ENCODE measurements at places on chromosomes 2 and 18.

- no peak for DNase-seq
These were observed 110.6 kb upstream of the RIOK3 start for GRCh38 chr18:23342506-23342905.

DNA sequence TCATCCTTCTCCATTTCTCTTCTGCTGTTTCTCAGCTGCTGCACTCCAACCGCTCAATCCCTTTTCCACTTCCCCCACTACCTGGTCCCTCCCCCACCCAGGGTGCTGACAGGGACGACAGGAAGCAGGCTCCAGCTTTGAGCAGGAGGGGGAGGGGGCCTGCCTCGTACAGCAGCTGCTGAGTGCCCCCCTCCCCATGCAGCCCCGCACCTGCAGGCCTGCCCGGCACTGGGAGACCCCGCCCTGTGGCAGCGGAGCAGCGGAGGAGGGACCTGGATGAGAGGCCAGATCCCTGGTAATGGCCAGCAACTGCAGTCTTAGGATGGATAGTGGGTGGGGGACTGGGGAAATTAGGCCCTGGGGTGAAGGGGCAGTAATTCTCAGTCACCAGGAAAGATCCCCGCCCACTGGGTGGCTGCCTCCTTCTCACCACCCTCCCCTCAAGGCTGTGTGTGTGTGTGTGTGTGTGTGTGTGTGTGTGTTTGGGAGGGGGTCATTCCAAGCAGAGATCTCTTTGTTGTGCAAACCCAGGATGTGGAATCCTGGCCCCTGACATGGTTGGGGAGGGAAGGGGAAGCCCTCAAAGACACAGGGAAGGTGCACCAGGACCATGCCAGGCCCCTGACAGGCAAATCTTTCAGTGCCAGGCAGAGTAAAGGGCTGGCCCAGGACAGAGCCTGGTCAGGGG lies 6.8 kb upstream of the CRYBA2 start:
- peak; percentile 96 for DNase-seq

DNA sequence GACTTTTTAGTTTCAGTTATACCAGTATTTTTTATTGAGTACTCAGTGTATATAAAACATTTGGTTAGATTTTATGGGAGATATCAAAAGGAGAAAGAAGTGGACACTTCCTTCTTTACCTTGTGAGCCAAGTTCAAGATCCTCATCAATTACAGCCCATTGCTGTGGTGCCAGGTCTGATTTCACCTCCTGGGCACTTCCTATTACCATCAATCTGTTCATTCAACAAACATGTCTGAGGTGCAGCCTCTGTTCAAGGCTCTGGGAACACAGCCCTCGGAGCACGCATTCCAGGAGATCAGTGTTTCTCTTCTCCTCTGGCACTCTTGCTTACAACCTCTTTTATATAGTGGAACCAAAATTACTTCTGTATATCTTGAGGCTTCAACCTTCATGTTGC lies 171.4 kb upstream of the ALPP start:
- no peak for DNase-seq

GRCh38 chr2:173087214-173087581 lies 11.6 kb downstream of the MAP3K20 start:
- DNase-seq, result no peak

- DNase-seq, result no peak
These were observed 7.9 kb upstream of the PDCL3 start for GRCh38 chr2:100554798-100555407.

GRCh38 chr18:62152844-62153243 lies 34.0 kb downstream of the PIGN start:
- no peak for DNase-seq

DNA sequence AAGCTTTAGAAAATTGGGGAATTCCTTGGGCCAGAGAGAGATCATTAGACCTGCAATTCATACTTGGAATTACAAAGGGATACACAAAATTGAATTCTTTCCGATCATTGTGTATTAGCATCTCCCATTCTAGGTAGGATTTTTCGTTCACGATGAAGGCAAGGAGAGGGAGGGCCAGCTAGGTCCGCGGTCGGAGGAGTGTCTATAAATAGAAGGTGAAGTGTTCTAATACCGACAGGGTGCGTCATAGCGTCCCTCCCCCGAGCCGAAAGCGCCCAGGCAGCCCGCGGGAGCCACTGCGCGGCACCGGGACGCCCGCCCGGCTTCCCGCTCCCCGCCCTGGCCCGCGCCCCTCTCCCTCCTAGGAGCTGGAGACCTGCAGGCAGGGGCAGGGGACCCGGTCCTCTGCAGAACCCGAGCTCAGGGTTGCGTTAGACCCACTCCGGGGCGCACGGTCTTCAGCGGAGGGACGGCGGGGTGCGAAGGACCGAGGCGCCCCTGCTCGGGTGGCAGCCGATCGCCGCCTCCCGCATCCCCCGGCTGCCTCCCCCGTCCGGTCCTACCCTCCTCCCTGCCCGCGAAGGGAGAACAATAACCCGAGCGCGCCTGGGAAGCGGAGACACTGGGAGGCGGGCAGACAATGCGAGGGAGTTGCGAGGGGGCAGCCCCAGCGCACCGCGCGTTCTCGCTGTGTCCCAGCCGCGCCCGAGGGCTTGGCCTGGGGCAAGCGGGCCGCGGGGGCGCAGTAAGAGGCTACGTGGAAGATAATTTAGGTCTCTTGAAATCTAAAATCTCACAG lies 114.2 kb upstream of the SERTAD2 start:
- peak; percentile 89 for DNase-seq

DNA sequence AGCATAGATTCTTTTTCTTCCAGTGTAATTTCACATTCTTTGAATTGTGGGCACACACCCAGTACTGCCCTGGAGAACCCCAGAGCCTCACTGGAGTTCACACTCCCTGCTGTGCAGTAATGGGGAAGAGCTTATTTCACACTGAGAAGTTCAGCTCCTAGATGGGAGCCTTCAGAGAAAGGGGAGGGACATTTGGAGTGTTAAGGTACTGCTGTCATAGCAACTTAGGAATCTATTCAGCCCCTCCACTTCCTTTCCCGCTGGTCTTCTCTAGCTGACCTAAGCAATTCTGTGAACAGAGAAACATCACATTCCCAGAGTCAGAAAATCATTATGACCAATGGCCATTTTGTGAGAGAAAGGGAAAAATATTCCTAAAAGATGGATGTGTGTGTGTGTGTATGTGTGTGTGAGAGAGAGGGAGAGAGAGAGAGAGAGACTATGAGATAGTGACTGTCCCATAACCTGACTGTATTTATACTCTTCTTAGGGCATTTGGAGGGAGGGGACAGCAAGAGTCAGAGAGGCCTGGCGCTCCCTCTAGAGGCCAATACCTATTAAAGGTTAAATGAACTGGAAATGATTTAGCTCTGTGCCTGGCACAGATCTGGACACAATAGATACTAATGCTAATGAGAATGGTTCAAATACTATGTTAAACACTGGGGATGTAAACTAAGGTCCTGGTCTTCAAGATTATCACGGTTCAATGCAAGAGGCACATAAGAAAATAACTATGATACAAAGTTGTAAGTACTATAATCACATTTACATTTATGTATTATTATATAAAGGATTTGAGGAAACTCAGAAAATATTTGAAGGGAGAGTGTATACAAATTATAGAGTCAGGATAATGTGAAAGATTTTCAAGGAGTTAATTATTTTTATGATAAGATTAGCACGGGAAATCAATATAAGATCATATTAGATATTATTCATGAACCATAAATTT lies 41.5 kb upstream of the RPE start:
- DNase-seq, result peak; percentile 89

DNA sequence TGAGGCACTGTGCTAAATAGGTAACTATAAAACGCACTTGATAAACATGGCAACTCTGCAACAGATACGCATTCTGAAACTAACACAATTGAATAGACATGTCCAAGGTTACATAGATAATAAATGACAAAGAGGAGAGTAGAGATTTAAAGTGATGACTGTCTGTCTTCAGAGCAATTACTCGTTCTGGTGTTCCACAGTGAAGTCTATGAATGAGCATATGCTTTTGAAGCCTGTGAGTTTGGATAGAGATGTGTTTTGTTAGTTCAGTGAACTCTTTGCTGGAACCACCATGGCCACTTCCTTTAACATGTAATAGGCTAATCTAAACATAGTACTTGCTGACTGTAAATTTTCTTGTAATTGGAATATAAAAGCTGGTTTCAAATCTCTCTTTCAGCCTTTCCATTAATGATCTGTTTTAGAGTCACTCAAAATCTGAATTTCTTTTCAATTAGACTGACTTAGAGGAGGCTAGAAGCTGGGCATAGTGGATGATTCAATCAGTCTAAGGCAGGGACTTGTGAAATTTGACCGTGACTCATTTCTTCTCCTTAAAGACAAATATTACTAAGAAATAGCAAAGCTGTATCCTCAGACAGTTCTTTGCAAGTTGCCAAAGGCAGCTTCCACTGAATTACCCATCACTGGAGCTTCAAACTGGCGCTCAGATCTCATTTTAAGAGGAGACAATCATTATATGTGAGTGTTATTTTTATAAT lies 1130.1 kb upstream of the CELF4 start:
- DNase-seq, result no peak

GRCh38 chr2:11422901-11423435 lies 43.0 kb downstream of the E2F6 start:
- DNase-seq, result no peak

GRCh38 chr2:163157411-163157810 lies 318.8 kb upstream of the KCNH7 start:
- no peak for DNase-seq

DNA sequence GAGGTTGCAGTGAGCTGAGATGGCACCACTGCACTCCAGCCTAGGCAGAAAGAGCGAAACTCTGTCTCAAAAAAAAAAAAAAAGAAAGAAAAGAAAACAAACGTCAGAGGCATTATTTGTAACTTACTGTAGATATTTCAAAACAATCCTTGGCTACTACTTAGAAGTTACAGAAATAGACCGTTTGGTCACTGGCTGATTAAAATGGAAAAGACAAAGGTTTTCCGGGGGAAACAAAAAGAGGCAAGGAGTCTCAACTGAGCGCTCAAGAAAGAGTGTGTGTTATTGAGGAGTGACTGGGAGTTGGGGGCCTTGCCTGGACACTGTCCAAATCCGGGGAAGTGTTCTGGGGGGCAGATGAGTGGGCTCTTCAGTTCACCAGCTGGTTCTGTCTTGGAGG lies 47.6 kb downstream of the TEX44 start:
- DNase-seq, result no peak

- no peak for DNase-seq
These were observed 201.5 kb downstream of the RNF144A start for GRCh38 chr2:7118606-7119131.

DNA sequence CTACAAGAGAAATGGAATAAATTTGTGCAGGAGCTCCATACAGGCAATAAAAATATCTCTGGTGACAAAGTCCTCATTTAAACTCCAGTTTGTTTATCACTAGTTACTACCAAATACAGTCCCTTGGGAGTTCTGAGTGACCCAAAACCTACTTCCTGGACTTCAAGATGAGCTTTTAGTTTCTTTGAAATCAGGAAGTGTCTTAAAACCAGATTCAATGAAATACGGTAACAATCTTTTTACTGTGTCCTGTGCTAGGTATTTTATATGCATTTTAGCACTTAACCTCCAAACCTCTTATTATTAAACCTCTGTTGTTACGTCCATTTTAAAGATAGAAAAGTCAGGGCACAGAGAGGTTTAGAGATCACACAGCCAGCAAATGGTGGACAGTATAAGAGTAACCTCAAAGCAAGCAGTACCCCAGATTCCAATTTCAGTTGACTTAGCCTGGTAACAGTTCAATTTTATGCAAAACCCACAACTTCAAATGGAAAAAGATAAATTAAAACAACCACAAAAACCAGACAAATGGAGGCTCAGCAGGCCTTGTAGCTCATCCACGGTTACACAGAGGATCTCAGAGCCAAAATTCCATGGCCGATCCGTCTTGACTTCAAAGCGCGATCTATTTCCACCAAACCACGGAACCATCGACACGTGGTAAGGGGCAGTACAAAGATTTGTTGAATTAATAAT lies 1.3 kb upstream of the KCMF1 start:
- DNase-seq, result peak; percentile 71

DNA sequence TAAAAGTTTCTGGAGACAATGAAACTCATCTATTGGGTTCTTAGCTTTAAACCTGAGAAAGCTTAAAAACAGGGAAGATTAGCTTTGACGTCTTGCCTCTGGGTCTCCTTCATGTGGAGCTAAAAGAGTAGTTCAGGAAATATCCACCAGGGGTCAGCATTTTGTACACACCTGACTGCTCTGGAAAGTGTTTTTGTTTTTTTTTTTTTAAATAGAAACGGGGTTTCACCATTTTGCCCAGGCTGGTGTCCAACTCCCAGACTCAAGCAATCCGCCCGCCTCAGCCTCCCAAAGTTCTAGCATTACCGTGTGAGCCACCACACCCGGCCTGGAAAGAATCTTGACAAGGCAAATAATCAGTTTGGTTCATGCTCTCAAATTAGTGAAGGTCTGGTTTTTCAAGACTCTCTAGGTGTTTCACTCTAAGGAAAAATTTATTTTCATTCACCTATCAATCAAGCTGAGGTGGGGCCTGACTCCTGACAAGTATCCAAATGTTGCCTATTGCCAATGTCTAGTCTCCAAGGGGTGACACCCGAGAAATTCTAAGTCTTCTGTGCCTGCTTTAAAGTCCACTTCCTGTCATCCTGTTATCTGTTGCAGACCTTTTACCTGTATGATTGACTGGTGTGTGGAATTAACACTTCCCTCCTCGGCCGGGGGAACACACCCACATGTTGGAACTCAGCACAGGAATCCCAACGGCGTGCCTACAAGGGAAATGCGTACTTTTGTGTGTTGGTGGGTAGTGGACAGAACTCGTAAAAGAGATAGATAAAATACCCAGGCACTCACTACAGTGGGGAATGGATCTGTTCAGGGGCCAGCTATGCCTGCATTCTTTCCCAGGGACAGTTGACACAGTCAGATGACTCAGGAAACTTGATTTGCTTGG lies 11.3 kb downstream of the IL1RN start:
- DNase-seq, result peak; percentile 90
